ENCODE measurements at places on chromosomes 2 and 18.
A peak's percentile ranks its signal among the peaks of the same experiment; 100 is the strongest.

GRCh38 chr18:68960355-68960754 lies 162.5 kb downstream of the CCDC102B start:
- no peak for DNase-seq

DNA sequence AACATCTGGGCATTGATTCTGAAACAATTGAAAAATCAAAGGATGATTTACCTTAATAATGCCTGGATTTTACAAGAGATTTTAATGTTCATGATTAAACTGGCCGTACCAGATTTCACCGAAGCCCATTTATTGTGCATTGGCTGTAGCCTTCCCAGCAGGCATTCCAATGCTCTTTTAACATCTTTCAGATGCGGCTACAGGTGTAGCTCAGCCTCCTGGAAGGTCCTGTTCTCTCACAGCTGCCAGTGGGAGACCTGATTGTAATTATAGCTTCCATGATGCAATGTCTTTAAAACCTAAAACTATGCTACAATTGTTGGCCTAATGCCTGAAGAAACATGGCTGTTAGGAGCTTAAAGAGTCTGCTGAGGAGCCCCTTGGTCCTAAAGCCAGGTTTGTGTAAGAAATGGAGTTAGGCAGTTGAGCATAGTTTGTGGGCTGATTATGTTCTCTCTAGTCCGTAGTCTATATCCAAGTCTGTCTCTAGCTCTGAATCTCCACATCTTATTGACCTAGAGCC lies 147.4 kb downstream of the CERS6 start:
- DNase-seq: no peak

- no peak for DNase-seq
Observed at GRCh38 chr2:101998896-101999789, 7.4 kb downstream of the IL1R2 start.

- no peak for DNase-seq
Observed at GRCh38 chr18:48790869-48791635, 159.7 kb downstream of the SMAD7 start.

DNA sequence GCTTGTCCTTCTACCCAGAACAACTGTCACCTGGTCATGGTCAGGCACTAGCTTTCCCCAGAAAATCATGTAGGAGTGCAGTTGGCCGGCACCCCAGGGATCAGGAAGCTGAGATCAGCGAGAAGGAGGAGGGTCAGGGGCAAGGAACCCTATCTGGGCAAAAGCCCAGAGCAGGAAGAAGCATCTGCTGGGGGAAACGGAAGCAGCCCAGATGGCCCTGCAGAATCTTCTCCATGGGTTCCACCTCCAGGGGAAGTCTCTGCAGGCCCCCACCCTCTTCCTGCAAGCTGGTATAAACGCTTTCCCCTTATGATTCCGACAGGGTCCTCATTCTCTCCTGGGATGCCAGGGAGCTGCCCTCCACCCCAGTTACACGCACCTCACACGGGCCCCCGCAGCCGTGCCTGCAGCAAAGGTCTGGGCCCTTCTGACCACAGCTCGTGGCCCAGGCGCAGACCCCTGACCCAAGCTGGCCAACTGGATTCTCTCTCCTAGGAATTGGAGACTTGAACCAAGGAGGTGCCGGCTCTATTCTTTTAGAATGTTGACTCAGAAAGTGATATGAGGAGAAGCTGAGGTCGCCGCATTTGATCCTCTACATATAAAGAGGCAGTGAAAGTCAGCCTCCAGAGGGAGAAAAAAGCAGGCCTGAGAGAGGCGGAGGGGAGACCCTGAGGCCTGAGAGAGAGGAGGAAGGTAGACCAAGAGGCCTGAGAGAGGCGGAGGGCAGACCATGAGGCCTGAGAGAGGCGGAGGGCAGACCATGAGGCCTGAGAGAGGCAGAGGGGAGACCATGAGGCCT lies 71.0 kb downstream of the STPG4 start:
- no peak for DNase-seq

DNA sequence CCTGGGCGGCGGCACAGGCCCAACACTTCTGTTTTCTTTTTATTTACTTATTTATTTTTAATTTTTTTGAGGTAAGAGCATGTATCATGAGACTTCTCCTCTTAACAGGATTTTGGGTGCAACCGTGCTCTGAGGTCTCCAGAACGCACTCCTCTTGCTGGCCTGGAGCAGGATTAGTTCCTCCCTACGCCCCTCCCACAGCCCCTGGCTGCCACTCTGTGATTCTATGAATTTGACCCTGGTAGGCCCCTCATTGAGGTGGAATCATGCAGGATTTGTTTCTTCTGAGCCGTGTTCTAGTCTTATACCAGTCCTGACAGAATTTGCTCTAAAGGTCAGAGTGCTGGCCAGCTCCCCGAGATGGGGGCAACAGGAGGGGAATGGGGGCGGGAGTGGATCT lies 106.5 kb upstream of the HS6ST1 start:
- DNase-seq: no peak

GRCh38 chr18:39058386-39059000 lies 1492.9 kb upstream of the CELF4 start:
- no peak for DNase-seq

GRCh38 chr2:106956879-106957278 lies 70.9 kb upstream of the ST6GAL2 start:
- DNase-seq: no peak

DNA sequence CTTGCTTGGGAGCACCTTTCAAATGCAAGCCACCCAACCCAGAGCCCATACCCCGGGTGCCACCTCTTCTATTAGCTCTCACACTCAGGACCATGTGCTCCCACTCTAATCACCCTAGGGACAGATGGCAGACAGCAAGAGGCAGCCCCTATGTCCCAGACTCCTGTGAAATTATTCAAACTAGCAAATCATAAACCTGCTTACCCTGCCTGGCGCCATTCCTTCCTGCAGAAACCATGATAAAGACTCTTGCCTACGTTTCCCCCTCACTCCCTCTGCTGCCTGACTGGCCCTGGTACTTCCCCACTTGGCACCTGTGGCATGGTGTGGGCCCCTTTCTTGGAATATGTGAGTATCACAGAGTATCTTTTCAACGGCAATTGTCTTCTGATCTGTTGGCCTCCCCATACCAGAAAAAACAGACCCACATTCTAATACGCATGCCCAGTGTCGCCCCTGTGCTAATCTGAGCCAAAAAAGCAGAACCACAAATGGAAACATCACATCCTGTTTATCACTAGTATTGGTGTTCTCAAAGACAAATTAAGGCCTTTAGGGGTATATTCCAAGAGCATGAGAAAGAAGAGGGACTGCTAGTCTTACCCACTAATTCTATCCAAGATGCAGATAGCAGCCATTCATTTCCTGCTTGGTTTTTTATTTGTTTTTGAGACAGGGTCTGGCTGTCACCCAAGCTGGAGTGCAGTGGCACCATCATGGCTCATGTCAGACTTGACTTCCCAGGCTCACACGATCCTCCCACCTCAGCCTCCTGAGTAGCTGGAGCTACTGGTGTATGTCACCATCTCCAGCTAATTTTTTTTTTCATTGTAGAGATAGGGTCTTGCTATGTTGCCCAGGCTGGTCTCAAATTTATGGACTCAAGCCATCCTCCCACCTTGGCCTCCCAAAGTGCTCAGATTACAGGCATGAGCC lies 44.1 kb upstream of the TTC39C start:
- DNase-seq: peak; percentile 52

- DNase-seq: no peak
Observed at GRCh38 chr18:44742718-44743311, 62.1 kb downstream of the SETBP1 start.

- no peak for DNase-seq
Observed at GRCh38 chr2:19774805-19775176, 127.0 kb downstream of the TTC32 start.

DNA sequence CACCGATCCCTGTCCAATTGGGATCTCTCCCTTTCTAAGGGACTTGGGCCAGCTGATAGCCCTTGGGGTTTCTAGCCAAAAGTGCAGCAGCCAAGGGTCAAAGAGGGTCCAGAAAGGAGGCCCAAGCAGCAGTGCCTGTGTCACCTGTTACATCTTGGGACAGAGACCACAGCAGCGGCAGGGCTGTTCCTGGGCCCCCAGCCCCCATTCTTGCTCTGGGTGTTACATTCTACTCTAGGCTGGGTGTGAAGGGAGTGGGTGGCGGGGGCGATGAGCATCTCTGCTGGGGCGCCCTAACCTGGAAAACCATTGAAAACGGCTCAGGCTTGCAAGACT lies 1.2 kb downstream of the PAX3 start:
- DNase-seq: no peak

DNA sequence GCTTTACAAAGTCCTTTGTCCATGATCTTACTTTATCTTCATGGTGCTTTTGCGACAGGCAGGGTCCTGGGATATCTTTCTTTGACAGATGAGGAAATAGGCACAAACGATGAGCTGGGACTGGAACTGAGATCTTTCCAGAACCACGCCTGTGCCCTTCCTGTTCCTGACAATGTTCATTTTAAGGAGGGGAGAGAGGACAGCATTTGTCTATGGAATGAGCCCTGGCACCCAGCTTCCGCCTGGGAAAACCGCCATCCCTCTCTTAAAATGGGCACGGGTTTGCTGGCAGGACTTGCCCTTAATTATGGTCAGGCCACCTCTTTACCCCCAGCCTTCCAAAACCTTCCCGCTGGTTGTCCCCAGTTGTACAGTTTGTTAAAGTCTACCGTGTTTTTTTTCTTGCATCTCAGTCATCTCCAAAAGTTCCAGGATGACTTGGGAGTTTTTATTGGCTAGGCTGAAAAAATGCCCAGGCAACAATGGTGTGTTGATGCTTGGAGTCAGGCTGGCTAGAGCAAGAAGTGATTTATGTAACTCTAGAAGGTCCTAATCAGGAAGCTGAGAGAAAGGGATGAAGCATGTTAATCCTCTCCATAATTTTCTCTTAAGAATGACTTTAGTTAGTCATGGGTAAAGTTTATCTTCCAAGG lies 264.9 kb upstream of the EPAS1 start:
- no peak for DNase-seq

- DNase-seq: no peak
Observed at GRCh38 chr18:34592961-34593382, 117.1 kb upstream of the DTNA start.

GRCh38 chr2:69559442-69560146 lies 83.9 kb downstream of the AAK1 start:
- no peak for DNase-seq

DNA sequence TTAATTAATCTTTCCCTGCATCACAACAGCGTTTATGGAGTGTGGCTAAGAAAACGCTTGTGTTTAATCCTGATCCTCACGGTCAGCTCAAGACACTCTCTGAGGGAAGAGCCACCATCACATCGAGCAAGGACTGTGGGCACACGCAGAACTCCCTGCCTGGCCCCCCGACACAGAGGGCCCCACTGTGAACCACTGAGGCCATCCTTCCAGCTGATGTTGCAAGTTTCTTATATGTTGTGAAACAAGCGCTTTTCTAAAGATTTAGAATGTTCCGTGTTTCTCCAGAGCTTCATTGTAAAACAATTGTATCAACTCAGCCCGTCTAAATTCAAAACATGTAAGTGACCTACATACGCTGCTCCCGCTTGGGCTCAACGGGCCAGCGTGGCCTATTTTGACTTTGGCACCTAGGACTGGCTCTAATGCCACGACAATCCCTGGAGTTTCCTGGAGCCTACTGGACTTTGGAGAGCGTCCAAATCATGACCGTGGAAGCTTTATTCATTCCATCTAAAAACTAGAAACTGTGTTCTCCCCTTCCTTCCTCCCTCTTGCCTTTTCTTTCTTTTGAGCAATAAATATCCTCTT lies 34.9 kb downstream of the SERPINE2 start:
- DNase-seq: no peak

DNA sequence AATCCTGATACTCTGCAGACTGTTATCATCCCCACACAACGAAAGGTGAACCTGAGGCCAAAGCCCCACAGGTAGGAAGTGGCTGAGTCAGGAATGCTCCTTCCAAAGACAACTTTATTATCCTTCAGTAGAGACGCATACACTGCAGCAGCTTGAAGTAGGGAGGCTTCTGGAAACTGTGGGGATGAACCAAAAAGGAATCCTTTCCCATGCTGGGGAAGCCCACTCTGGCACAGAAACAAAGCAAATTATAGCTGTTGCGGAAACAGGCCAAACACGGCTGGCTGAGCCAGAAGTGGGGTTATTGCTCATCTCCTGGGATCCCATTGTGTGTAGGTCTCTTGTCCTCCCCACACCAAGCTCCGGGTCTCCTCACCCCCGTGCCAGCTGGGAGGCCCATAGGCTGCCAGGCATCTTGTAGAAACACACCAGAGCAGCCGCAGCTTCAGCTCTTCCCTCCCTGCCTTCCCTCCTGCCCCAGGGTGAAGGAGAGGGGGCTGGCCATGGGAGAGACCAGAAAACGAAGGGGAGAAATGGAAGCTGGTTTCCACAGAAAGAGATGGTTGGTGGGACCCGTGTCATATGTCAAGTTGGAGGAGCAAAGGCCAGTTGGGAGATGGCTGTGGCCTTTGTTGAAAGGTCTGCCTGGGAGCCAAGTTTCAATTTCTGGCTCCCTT lies 176.9 kb upstream of the NABP1 start:
- no peak for DNase-seq

DNA sequence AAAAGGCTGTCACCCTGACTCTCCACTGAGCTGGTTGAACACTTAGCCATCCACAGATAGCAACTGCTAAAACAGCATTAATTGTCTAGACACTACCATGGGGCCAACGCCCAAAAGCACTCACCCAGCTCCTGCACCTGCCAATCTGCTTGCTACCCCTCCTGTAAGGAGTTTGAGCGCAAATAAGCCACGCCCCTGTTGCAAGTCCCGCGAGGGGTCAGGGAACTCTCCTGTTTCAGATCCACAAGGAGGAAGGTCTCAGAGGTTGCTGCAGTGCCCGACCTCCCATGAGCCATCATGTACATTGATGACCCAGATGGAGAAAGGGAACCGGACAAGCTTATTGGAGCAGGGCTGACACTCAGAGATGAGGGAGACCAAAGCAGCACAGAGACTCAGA lies 106.8 kb downstream of the ZNF516 start:
- no peak for DNase-seq

DNA sequence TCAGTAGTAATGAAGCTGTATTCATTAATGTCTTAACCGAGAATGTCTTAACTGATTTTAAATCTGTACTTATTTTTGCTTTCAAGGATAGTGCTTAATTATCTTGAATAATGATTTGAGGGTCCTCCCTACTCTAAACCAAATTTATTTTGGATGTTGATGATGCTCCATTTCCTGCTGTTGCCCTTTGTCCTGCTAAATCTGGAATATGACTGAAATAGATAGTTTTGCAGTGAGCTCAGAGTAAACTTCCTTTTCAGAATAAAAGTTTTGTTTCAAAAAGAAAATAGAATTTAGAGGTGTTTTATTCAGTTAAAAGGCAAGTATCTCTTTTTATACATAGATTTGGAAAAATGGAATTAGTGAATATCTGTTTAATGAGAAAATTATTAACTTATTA lies 8.1 kb downstream of the NBEAL1 start:
- no peak for DNase-seq
